ENCODE measurements at places on chromosomes 4 and X.

GRCh38 chr4:163744861-163745260 lies 250.4 kb downstream of the TMA16 start:
- DNase-seq = no peak

GRCh38 chrX:16114611-16115010 lies 8.8 kb upstream of the GRPR start:
- peak; percentile 98 for DNase-seq

DNA sequence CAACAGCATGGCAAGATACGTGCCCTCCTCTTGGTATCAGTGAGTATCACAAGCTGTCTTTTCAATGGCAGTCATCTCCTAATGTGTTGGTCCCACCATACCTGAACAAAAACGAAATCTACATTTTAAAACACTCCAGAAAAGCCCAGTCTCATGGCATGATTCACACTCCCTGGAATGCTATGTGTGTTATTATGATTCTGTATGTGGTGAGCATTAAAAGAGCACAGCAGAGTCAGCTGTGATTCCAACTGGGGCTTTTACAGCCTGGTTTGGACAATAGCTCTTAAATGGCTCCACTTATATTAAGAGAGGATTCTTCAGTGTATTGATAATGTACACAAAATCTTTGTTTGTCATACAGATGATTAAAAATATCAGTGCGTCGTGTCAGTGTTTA lies 274.1 kb upstream of the GK2 start:
- DNase-seq = peak; percentile 46

DNA sequence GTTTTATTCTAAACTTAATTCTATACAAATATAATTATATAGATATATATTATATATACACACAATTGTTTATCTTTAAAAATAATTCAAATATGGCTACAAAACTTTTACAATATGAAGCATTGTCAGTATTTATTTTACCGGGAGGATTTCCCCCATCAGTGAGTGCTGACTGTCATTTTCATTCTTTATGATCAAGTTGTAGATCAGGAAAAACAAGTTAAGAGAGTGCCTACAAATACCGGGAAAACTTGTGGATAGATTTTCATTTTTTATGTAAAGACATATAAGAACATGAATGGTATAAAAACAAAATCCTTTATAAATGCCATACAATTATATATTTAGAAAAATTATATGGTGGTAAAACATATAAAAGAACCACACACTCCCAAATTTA lies 37.8 kb downstream of the CLCN3 start:
- DNase-seq = no peak

DNA sequence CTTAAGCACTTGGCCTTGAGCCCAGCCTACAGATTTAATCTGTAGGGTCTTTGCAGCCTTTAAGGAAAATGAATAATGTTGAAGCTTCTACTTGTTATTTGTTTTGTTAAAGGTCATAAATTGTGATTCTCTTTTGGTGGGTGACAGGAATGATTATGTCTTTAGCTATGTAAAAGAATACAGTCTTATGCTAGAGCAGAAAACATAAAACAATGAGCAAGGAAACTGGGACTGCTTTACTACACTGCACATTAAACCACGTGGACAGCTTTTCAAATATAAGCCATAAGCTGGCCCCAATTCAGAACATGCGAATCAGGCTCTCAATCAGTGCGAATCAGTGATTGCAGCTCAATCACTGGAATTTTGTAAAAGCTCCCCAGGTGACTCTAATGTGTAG lies 40.9 kb upstream of the TBC1D19 start:
- DNase-seq = peak; percentile 39

GRCh38 chrX:39201305-39201990 lies 400.2 kb downstream of the MID1IP1 start:
- DNase-seq = peak; percentile 10

All from fibroblast of skin of right quadriceps (primary cell).